ENCODE measurements at places on chromosomes 13 and 19.

DNA sequence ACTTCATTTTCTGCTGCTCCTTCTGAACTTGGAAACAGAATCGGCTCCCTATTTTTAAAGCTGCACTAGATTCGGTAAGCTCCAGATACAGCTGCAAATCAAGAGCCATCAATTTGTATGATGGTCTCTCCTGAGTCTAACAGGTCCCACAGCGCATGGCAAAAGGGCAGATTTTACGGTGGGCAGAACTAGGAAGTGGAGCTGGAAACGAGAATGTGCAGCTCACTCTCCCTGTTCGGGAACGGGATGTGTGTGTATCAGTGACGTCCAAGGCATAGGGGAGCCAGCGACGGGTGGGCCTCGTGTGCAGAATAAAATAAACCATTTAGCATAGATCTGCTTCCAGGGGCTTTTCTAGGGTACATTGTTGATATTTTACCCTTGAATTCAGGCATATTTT, 74.2 kb downstream of the COL4A1 start:
- DNase-seq = no peak

DNA sequence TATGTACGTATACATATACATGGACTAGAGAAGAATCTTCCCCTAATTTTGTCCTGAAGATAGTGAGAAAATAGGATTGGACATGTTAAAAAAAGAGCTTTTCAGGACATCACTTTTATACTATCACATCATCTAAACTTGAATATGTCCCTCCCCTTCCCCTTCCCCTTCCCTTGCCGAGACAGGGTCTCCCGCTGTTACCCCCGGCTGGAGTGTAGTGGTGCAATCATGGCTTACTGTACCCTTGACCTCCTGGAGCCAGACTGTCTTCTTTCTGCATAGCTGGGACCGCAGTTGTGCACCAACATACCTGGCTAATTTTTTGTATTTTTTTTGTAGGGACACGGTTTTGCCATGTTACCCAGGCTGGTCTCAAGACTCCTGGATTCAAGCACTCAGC, 6.6 kb downstream of the HNRNPM start:
- DNase-seq = no peak

DNA sequence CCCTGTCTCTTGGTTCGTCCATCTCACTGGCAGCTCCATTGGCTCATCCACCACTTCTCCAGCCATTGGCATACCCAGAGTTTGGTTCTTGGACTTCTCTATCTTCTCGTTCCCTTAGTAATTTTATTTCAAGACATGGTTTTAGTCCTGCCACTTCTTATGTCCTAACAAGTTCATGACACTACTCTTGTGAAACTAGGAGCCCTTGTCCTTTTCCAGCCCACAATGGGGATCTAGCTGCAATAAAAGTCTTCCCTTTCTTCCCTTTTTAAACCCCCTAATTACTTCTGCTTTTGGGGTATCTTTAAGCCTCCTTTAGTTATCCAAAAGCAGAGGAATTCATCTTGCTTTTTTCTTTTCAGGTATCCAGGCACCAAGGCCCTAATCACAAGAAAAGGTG, 2.9 kb upstream of the RCBTB2 start:
- no peak for DNase-seq

- DNase-seq = no peak
These were observed 295.1 kb downstream of the FGF9 start for GRCh38 chr13:21966014-21966413.

GRCh38 chr13:29931696-29932095, 81.3 kb upstream of the UBL3 start:
- no peak for DNase-seq

DNA sequence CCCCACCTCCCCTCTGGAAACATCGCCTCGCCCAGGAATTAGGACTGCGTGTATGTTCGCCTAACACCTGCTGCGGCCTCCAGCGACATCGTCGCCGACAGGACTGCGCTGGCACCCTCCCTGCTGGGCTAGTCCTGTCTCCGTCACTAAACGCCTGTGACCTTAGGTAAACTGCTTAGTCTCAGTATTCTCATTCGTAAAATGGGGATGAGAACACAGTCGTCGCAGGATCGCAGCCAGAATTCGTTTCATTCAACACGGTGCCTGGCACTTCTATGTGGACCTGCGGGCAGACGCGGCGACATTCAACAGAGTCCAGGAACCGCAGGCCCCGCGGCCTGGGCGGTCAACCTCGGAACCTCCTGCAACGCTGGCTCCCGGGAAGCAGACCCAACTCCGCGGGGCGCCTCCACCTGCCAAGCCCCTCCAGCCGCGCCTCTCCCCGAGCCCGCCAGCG, 485 bp downstream of the CRYL1 start:
- peak; percentile 18 for DNase-seq

DNA sequence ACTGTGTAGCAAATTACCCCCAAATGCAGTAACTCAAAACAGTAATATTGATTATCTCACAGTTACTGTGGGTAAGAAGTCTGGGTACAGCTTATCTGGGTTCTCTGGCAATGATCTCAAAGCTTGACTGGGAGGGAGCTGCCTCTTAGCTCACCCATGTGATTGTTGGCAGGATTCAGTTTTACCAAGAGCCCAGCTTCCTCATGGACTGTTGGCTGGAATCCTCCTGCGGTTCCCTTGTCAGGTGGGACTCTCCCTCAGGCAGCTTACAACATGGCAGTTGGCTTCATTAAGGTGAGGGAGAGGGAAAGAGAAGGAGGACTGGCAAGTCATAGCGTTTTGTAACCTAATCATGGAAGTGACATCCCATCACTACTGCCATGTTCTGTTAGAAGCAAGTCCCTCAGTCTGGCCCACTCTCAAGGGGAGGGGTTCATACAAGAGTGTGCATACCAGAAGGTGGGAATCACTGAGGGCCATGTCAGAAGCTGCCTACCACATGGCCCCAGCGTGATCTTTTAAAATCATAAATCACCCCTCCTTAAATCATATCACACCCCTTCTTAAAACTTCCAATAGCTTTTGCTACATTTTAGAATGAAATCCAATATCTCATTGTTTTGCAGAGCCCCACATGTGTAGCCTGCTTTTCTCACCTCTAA, 108.1 kb downstream of the OLFM4 start:
- DNase-seq = no peak

DNA sequence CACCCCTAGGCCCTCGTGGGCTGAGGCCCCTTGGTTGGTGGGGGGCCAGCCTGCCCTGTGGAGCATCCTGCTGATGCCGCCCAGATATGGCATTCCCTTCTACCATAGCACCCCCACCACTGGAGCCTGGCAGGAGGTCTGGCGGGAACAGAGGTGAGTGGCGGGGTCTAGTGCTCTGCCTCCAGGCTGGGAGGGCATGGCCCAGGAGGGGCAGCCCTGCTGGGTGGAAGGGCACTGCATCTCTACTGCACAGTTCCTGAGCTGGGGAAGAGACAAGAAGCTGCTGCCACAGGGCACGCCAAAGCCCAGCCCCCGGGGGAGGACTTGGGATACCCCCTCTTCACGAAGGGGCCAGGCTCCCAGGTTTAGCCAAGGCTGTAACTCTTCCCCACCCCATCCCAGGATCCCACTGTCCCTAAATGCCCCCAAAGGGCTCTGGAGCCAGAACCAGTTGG, 2.4 kb upstream of the KMT2B start:
- DNase-seq = no peak

GRCh38 chr13:81194362-81194761, 853.4 kb upstream of the SPRY2 start:
- DNase-seq = no peak

GRCh38 chr13:48110132-48110868, 15.4 kb upstream of the MED4 start:
- DNase-seq = no peak

GRCh38 chr13:94558716-94559115, 37.2 kb downstream of the TGDS start:
- DNase-seq = peak; percentile 13

GRCh38 chr19:16089010-16089846, 12.9 kb downstream of the TPM4 start:
- no peak for DNase-seq

DNA sequence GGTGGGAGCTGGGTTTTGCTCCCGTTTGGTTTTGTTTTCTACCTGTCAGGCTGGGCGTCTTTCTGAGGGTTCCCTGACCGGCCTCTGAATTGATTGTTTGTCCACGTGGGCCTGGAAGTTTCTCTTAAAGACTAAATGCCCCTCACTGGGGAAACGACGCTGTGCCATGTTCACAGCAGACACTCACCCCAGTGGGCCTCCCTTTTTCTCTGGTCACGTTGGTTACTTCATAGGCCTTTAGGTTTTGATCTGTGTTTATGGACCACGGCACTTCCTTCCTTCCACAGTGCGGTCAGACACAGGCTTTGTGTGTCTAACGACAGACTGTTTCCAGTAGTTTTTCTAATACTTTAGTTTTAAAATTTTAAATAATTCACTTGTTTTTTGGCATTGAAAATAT, 20.1 kb upstream of the NDUFS7 start:
- DNase-seq = peak; percentile 39

GRCh38 chr19:40578442-40578908, 1.8 kb downstream of the SHKBP1 start:
- DNase-seq = no peak

GRCh38 chr13:67769987-67770341, 539.8 kb upstream of the PCDH9 start:
- no peak for DNase-seq

DNA sequence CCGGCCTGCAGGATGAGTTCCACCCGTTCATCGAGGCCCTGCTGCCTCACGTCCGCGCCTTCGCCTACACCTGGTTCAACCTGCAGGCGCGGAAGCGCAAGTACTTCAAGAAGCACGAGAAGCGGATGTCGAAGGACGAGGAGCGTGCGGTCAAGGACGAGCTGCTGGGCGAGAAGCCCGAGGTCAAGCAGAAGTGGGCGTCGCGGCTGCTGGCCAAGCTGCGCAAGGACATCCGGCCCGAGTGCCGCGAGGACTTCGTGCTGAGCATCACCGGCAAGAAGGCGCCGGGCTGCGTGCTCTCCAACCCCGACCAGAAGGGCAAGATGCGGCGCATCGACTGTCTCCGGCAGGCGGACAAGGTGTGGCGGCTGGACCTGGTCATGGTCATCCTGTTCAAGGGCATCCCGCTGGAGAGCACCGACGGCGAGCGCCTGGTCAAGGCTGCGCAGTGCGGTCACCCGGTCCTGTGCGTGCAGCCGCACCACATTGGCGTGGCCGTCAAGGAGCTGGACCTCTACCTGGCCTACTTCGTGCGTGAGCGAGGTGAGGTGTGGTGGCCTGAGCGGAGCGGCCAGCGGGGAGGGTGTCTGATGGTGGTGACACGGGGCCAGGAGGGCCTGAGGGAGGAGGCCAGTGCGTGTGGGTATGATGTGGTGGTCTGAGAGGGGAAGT, 15.5 kb downstream of the NFIC start:
- DNase-seq = no peak

GRCh38 chr19:32091241-32091640, 254.2 kb upstream of the ZNF507 start:
- no peak for DNase-seq

GRCh38 chr19:2970201-2970835, 7.0 kb upstream of the TLE6 start:
- no peak for DNase-seq

DNA sequence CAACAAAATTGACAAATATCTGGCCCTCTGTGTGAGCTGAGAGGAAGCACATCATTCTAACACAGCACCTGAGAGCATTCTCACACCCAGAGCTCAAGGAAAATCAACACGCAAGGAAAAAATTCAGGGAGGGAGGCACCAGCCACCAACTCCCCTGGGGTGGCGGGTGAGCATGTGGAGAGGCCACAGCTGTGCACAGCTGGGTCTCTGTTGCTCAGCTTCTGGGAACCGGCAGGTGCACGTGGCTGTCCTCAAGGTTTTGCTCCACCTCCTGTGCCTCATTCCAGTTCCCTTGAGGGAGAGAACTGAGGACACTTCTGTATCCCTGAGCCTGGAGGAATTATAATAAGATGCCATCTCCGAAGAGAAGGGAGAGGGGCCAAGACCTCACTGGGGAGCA, 134.0 kb downstream of the USP12 start:
- DNase-seq = no peak

DNA sequence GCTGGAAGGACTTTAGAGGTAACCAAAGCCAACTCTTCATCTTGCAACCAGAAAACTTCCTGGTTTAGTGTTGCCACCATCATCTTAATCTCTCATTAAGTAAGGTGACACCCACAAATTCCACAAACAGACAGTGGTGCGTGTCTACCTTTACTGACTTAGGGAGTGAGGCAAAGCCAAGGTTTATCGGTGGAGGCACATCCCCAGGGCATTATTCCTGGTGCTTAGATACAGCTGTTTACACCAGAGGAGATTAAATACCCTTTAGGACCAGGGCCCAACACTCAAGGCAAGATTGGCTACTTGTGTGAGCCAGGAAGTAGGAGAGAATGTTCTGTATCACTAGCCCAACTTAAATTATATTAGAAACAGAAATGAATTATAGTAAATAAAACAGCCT, 9.5 kb downstream of the STOML3 start:
- DNase-seq = no peak

- no peak for DNase-seq
These were observed 658.4 kb downstream of the UQCRFS1 start for GRCh38 chr19:28554321-28555091.

DNA sequence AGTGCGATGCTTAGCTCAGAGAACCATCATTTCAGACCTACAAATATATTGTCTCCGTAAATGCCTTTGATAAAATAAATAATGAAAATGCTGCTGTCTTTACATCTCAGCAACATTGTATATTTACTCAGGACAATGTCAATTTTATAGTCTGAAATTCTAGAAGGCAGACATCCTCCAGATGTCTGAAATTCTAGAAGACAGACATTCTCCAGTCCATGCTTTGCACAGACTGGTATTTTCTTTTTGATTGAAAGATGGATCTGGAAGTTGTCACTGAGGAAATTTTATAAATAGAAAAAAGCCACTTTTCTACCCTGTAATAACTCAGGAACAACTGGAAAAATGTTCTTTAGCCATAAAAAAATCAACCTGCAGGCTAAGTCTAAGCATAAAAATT, 2293.3 kb downstream of the PCDH9 start:
- DNase-seq = no peak

Data from CD4-positive, alpha-beta T cell treated with Interleukin-15 for 4 hours (primary cell).